Activated CD8-positive, alpha-beta memory T cell treated with anti-CD3 and anti-CD28 coated beads for 1 hour (primary cell): ENCODE measurements at places on chromosomes 3 and 15.

- peak; percentile 25 for DNase-seq
These were observed 36.5 kb upstream of the RAB11A start for GRCh38 chr15:65832549-65833364.

GRCh38 chr3:10553591-10554235, 48.3 kb upstream of the ATP2B2 start:
- no peak for DNase-seq

- no peak for DNase-seq
These were observed 459.1 kb upstream of the MDFIC2 start for GRCh38 chr3:70771426-70772147.

GRCh38 chr15:57732526-57733331, 26.2 kb downstream of the POLR2M start:
- DNase-seq, result peak; percentile 8

DNA sequence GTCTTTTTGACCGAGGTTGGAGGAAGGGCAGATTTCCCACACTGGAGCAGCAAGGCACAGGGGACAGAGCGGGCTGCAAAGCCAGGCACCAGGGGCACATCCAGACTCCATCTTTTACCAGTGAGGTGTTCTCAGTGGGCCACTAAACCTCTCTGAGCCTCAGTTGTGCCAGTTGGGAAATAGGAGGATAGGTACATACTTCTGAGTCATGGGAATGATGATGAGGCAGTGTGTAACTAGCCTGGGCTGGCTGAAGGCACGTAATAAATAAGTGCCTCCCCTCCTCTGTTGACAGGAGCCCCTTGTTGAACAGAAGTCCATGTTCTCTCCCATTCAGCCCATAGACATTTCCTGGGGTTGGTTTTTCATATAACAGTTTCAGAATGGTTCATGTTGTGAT, 48.7 kb downstream of the GPD1L start:
- no peak for DNase-seq

GRCh38 chr3:181916013-181916412, 204.3 kb downstream of the SOX2 start:
- DNase-seq, result no peak

- no peak for DNase-seq
These were observed 6.8 kb downstream of the SPINT1 start for GRCh38 chr15:40850576-40851112.

DNA sequence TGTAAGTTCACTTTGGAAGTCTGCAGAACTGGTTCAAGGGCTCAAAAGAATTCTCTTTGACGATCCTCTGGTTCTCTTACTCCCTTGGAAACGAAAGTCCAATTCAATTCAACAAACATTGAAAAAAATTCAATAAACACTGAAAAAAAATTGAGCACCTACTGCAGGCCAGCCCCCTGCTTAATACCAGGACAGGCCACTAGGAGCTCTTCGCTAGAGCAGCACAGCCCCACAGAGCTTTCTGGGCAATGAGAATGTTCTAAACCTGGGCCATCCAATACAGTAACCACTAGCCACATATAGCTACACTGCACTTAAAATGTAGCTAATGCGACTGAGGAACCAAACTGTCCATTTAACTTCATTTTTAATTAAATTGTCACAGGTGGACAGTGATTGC, 50.4 kb upstream of the DCLK3 start:
- no peak for DNase-seq

GRCh38 chr3:190456770-190457169, 7.1 kb upstream of the TMEM207 start:
- no peak for DNase-seq

GRCh38 chr3:87997966-87998365, 60.8 kb downstream of the CGGBP1 start:
- DNase-seq, result no peak

- DNase-seq, result no peak
These were observed 253.8 kb upstream of the GBE1 start for GRCh38 chr3:82015241-82015640.

DNA sequence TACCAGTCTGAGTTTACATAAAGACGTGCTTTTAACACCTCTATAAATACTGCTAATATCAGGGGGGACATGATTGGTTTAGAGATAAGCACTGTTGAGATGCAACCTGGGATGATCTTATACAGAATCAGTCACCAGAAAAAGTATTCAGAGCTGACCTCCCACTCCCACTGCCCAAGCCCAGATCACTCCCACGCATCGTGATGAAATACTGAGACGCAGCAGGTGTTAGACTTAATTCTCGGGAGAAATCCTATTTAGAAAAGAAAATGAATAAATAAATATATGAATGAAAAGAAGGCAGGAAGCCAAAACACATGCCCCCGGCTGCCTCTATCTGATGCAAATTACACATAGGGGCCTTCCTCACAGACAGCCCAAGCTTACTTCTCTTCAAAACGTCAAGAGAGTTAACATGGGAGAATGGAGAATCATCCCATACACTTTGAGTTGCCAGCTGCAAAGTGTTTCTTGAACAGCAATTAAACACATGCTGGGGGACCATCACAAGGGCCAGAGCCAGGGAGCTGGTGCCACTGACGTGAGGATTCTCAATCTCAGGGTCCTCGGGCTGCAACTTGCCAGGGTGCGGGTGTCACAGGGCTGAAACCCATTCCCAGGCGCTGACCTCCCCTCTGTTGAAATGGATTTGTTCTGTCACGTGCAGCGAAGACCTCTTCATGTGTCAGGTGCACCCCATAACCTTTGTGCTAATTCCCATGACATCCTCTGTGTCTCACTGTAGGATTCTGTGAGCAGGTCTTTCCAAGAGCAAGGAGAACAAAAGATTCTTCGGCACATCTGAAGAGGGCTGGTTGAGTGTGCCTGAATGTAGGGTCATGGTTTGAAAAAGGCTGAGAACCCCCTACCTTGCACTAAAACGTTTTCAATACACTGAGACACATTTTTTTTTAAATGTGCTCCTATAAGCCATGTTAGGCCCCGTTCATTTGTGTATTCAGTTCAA, 764.2 kb upstream of the ARRDC4 start:
- no peak for DNase-seq

GRCh38 chr15:40525855-40526254, 39.0 kb downstream of the CCDC32 start:
- no peak for DNase-seq

GRCh38 chr3:60114191-60114590, 1064.4 kb upstream of the CFAP20DC start:
- no peak for DNase-seq

GRCh38 chr15:71362556-71362955, 247.3 kb downstream of the THSD4 start:
- no peak for DNase-seq

- no peak for DNase-seq
These were observed 75.0 kb downstream of the SEMA5B start for GRCh38 chr3:122952520-122952919.

- no peak for DNase-seq
These were observed 261.9 kb upstream of the ICE2 start for GRCh38 chr15:60740787-60741354.

DNA sequence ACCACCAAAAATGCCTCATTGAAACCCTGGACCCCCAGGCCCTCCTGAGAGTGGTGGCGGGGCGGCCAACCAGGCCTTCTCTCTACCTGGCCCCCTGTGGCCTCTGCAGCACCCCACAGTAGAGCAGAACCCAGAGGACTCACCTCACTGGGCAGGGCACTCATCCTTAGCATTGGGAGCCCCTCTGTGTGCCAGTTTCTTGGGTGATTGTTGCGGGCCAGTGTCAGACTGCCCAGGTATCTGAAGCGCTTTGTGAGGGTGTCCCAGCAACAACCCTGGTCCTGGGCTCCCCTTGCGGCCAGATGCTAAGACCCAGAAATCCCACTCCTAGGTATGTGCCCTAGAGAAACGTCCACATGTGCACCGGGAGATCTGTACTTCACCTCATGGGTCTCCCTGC, 20.7 kb upstream of the MRPS22 start:
- no peak for DNase-seq
